ENCODE measurements at places on chromosomes 12 and 14. TPM values are rescaled to one million over a fixed set of nuclear protein-coding genes. Genes with fewer than 3 reads are reported as not detected.

- no peak for DNase-seq
These were observed 14.0 kb upstream of the PCNX1 start for GRCh38 chr14:70893062-70893845.

DNA sequence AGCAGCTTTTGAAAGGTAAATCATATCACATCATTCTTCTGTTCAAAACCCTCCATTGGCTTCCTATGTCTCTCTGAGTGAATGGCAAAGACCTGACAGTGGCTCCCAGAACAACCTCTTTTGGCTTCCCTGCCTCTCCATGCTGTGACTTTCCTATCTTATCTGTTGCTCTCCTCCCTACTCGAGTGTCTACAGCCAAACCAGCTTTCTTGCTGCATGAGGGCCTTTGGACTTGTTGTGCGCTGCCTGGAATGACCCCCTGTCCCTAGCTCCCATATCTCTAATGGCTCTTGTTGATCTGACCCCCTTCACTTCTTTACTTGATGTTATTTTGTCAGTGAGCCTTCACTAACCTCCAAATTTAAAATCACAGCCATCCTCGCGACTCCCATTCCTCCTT, 2.5 kb downstream of the SYNE2 start:
- no peak for DNase-seq

GRCh38 chr14:91606851-91607250, 96.7 kb upstream of the PPP4R3A start:
- DNase-seq: no peak

DNA sequence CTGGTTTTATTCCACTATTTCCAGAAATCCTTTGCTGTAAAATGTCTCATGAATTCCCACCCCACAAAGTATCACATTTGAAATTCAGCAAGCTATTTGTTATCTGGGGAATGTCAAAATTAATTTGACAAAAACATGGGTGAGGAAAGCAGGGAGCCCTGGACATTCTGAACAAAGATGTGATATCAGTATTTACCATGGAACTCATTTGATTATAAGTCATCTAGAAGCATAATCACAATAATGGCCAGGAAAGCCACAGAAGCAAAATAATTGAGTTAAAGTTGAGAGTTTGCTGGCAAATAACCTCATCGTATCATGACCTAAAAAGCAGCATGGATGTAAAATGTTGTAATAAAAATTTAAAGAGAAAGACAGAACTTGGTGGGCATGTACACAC, 96.1 kb downstream of the ANO6 start:
- DNase-seq: no peak

DNA sequence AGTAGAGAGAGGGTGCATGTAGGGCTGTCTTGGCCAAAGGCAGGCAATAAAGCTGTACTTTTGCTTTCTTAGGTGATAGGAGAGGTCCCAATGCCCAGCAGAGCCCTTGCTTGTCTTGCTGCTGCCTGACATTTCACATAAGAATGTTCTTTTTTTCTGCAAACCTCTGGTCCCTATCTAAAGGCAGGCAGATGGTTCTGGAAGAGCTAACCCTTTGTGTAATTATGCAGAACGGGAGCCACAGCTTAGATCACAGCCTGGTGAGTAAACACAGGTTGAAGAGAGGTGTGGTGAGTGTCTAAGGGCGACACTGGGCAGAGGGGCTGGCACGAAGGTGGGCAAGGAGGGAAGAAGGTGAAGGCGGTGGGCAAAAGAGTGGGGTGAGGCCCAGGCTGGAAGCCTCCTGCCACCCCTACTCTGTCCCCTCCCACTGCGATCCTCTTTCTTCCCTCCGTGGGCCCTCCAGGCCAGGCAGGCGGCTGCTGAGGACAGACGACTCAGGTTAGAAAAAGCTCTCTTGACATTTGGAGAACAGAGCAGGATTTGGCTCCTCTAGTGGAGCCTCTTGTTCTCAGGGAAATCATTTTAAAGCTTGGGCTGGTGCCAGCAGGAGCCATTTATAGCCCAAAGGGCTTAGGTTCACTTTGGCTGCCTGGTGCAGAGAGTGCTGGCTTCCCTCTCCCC, 42.8 kb downstream of the PRMT8 start:
- DNase-seq: no peak

- no peak for DNase-seq
These were observed 274.4 kb downstream of the LRIG3 start for GRCh38 chr12:58645946-58646345.

DNA sequence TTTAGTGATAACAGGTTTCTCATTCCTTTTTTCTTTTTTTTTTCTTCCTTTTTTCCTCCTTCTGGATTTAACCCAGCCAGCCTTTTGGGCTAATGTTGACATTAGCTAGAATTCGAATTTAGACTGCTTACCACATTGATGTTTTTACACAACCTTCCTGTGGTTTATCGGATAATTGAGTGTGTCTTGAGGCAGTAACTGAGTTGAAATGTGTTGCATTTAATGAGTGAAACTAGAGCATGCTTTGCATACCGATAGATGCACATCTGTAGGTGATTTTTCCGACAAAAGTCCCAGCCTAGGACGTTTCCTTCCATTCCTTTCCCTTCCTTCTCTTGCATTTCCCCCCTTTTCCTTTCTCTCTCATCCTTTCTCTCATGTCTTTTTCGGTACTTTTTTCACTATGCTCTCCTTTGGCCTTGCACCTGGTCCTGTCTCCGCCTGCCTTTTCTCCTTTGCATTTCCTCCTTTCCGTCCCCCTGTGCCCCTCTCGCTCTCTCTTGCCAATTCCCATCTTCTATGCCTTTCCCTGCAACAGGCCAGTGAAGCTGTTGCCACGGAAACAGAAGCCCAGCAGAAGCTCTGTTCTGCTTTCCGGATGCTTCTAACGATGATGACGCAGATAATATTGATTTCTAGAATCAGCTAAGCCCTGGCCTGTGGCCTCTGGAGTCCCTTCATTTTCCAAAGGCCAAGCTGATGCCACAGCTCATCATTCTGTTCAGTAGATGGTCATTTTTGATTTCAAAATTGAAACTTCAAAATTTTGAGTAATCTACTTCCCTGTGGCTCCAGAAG, 76.1 kb downstream of the SLC25A47 start:
- no peak for DNase-seq

- no peak for DNase-seq
These were observed 36.2 kb upstream of the MEG3 start for GRCh38 chr14:100789460-100790417.

DNA sequence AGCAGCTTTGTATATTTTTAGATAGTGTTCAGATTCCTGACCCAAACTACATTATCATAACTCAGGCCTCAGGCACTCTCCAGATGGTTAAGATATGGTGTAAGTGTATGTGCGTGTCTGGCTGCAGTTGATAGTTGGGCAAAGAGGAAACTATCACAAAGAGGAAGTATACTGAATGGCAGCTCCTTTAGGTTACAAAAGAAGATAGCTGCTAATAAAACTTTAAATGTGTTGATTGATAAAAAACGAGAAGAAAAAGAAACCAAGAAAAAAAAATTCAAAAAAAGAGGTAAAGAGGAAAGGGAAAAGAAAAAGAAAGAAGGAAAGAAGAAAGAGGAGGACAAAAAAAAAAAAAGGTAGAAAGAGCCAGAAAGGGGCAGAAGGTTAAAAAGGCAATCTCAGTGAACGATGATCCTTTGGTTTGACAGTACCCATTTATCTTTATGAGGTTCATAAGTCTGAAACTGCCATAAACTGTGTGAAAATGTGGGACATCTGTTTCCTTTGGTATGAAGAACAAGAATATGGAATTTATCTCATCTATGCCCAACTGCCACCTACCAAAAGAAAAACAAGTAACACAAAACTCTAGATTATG, 42.2 kb downstream of the TAOK3 start:
- DNase-seq: no peak

DNA sequence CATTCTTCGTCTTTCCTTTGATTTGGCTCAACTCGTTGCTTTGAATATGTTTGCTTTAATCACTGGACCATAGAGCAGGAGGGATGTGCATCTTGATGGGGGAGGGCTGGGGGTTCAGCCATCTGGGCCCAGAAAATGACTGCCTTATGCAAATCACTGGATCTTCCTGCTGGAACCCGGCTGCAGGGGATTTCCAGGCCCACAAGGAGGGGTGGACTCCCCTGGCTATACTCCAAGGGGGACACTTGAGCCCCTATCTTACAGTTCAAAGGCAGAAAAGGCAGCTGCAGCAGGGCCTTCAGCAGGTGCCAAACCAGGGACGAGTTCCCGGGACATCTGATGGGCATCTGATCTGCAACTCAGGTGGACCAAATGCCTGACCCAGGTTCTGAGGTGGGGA, 122.5 kb downstream of the DICER1 start:
- DNase-seq: no peak

GRCh38 chr12:117497407-117497806, 136.0 kb upstream of the NOS1 start:
- no peak for DNase-seq

DNA sequence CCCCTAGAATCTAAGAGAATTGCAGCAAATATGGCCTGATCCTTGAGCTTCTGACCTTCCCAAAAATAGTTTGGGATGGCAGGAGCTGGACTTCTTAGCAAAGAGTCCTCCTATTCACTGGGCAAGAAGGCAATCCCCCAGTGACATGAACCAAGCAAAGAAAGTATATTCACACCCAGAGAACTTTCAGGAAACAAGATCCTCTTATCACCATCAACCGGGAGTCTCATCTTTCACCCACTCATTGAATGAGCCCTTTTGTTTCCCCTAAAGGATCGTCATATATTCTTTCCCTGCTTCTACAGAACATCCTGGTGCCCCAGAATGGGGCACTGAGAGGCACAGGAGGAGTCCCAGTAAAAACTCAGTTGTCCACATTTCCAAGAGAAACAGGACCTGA, 19.7 kb downstream of the SPTB start:
- DNase-seq: no peak

- DNase-seq: peak; percentile 62
These were observed 24.6 kb downstream of the TPCN1 start for GRCh38 chr12:113245695-113246477.

GRCh38 chr14:23557521-23557920, 1.4 kb downstream of the THTPA start:
- DNase-seq: no peak

GRCh38 chr12:53746592-53747092, 5.1 kb downstream of the CISTR start:
- DNase-seq: peak; percentile 87

DNA sequence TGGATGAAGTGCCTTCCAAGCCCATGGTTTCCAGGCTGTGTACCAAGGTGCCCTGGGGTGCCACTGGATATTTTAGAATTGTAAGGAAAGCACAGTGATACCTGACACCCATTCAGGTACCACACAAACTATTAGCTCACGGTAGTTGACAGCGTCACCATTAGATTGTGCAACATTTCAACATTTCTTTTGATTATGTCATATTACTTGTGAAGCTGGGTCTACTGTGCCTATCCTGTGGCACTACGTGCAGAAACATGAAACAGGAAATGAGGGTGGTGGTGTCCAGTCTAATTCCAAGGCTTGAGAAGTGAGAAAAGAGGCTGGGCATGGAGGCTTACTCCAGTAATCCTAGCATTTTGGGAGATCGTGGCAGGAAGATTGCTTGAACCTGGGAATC, 75.5 kb upstream of the CPM start:
- no peak for DNase-seq

GRCh38 chr14:103255555-103255954, 78.5 kb upstream of the EIF5 start:
- no peak for DNase-seq

DNA sequence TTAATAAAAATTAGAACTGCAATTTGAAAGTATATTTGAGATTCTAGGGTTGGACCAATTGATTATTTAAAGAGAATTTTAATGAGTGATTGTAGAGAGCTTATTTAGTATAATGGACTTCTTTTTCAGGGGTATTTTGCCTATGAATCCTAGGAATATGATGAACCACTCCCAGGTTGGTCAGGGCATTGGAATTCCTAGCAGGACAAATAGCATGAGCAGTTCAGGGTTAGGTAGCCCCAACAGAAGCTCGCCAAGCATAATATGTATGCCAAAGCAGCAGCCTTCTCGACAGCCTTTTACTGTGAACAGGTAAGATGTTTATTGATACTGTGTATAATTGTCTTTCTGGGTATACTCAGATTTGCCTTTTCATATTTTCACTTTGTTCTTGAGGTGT, 35.9 kb upstream of the KCNMB4 start:
- DNase-seq: no peak

DNA sequence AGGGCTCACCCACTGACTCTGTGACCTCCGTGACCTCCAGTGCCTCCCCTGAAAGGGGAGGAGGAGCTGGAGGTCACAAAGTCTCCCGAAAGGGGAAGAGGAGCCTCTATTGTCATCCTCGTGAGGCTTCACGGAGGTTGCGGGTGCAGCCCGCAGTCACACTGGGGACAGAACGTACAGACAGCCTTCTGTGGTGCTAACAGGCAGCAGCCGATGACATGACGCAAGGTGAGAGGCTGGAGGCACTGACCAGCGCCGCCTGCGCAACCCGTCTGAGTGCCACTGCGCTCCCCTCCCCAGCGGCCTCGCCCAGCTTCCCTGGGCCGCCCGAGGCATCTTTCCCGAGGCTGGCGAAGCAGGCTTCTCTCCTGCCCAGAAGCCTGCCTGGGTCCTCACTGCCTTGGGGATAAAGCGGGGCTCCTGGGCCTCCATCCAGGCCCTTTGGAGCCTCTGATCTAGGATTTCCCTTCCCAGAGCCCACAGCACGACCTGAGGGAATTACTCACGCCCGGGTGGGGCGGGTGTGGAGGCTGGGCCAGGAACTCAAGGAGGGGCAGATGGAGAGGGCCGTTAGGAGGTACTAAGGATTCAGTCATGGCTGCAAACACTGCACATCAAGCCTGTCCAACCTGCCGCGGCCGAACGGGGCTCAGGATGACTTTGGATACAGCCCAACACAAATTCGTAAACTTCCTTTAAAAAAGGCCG, 12.3 kb upstream of the LBHD2 start:
- DNase-seq: no peak

DNA sequence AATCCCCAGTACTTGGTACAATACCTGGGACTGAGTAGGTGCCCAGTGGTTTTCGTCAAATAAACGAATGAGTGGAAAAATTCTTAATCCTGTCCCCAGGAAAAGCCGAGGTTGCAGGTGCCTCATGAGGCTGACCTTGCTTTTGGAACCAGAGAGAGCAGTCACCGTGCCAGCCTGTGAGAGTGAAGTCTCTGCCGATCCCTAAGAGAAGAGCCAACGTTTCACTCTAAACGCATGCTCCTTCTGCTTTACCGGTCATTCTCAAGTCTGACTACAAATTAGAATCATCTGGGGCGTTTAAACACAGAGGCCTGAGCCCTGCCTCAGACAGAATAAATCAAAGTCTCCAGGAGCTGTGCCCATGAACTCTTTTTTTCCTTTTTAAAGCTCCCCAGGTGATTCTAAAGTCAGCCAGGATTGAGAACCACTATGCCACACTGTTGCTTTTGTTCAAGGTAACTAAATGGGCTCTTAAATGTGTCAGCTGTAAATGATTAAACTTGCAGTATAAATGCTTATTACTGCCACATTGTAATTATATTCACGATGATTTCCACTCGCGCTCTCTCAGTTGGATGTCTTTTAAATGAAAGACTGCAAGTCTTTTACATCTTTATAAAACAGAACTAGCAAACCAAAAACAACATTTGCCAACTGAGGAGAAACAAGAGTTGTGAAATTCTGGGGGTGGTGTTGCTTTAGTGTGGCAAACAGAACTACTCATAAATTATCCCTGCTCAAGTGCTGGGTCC, 26.9 kb downstream of the TCP11L2 start:
- DNase-seq: no peak

- no peak for DNase-seq
These were observed 71.4 kb downstream of the SLC41A2 start for GRCh38 chr12:104886418-104887401.

Gene SPIC
- total RNA-seq: not detected

Gene TMTC1
- total RNA-seq: 159 TPM

Gene GSC
- total RNA-seq: 2.1 TPM

Gene MMP19
- 3.1 TPM for total RNA-seq

Gene RNASE4
- total RNA-seq: 90.9 TPM

Gene CBLN3
- 2.1 TPM for total RNA-seq
